ENCODE measurements at places on chromosomes 7 and 10. TPM values are rescaled to one million over a fixed set of nuclear protein-coding genes. Genes with fewer than 3 reads are reported as not detected.

DNA sequence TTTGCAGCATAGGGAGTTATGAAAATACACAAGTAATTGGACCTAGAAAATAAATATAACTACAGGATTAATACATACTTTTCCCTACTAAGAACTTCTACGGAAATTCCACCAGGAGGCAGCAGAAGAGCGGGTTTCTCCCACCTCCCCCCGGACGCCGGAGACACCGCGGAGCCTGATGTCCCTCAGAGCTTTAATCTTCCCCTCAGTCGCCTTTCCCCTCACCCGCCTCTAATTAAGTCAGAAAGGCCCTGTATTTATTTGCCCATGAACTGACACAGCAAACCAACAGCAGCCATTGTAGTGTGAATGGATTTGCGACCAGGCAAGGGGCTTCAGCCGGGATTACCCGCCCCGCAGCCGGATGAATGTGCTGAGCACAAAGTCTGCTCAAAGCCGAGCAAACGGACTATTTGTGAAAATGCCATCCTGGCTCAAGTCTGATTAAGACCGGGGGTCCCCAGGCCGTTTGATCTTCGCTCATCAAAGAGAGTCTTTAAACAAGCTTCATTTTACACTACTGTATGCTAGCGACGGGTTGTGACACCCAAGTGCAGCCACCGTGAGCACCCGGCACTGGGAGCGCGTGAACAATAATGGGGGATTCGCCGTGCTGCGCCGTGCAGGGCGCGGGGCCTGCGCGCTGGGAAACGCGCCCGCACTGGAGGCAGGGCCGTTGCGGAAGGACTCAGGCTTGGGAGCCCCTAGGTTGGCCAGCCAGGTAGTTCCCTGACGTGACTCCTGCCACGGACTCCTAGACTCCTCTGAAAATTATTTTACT lies 5.6 kb upstream of the DKK1 start:
- no peaks in the 10 kb centered on the region for H3K27me3 ChIP-seq
- peak; percentile 94 for DNase-seq
- no peaks in the 10 kb centered on the region for H3K36me3 ChIP-seq
- peak overlapping the region; percentile 80 for H3K4me3 ChIP-seq
- H3K4me1 ChIP-seq, result peaks cover 5% of the 10 kb centered on the region
- peak overlapping the region; percentile 54 for H3K27ac ChIP-seq

DNA sequence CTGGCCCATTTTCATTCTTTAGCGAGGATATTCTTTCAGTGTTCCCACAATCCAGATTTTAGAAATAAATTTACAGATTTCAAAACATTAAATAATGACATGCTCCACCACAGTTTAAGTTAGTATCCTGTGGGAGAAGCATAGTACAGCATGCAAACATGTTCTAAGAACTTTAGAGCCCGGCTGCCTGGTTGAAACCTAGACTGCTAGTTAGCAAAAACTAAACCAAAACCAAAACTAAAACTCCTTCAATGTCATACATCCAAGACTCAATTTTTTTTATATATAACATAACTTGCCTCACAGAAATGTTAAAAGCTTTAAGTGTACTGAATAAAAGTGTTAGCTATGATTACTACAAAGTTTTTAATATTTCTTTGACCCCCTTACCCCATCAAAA lies 17.0 kb downstream of the TRA2A start:
- no peak overlapping the region for H3K27ac ChIP-seq
- H3K36me3 ChIP-seq, result peaks cover 83% of the 10 kb centered on the region
- H3K4me3 ChIP-seq, result no peak overlapping the region
- no peak for DNase-seq

DNA sequence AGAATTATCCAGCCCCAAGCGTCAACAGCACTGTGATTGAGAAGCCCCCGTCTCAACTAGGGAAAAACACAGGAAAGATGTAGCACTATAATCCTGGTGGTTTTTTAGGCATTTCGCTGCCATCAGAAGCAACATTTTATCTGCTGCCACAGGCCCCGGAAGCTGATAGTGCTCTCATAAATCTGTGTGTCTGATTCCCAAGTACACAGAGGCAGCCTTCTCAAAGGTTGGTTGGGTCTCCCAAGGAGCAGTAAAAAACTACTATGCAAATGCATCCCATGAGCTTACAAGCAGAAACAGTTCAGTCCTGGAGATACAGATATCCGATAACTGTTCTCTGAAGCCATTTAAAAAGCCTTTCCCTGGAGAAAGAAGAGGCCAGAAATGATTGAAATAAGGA lies 45.8 kb upstream of the LYZL1 start:
- H3K27me3 ChIP-seq, result peaks cover 14% of the 10 kb centered on the region
- no peaks in the 10 kb centered on the region for H3K36me3 ChIP-seq
- no peak for DNase-seq
- no peak overlapping the region for H3K27ac ChIP-seq

GRCh38 chr7:46011501-46011900 lies 90.4 kb upstream of the IGFBP3 start:
- no peaks in the 10 kb centered on the region for H3K36me3 ChIP-seq
- H3K27me3 ChIP-seq, result no peaks in the 10 kb centered on the region
- no peak overlapping the region for H3K4me3 ChIP-seq
- no peaks in the 10 kb centered on the region for H3K4me1 ChIP-seq

- no peak overlapping the region for H3K27ac ChIP-seq
- H3K4me1 ChIP-seq, result no peaks in the 10 kb centered on the region
- no peaks in the 10 kb centered on the region for H3K36me3 ChIP-seq
- DNase-seq, result peak; percentile 98
- H3K4me3 ChIP-seq, result no peak overlapping the region
Observed at GRCh38 chr10:124539935-124540641, 78.5 kb downstream of the LHPP start.

CDH23 gene
- under 0.01 TPM for total RNA-seq

PNLIP gene
- total RNA-seq, result not detected

All from osteoblast (primary cell).